ENCODE measurements at places on chromosomes 2 and 18.

DNA sequence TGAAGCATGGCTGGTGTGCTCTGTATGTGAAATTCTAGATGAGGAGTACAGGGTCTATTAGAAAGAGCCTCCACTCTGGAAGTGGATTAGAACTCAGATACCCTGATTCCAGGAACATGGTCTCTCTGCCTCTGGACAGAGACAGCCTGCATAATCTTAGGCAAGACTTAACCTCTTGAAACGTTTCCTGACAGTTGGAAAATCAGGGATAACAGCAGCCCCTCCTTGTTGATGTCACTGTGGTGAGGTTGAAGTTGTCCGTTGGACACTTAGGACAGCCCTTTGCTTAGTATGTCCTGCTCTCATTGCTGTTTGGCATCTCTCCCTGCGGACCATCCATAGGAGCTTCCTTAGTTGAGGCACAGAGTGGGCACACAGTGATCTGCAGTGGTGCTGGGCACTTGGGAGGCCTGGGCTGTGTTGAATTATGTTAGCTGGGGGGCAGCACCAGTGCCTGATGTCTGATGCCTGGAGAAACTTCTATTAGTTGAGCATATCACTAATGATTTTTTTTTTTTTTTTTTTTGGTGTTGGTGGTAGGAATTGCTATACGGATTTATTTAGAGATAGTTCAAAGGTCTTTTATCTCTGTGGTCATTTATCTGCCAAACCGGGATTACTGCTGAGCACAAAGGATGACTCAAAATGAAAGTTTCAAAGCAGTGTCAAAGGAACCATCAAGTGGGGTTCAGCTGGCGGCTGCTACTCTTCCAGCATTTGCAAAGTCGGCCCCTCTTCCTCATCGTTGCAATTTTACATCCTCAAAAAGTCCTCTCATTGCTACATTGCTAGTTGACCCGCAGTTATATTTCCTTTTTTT, 28.8 kb downstream of the SETBP1 start:
- peak; percentile 92 for DNase-seq

GRCh38 chr2:241750076-241750840, 15.8 kb downstream of the D2HGDH start:
- DNase-seq: no peak

- DNase-seq: peak; percentile 32
Observed at GRCh38 chr18:48300463-48300961, 108.7 kb downstream of the ZBTB7C start.

DNA sequence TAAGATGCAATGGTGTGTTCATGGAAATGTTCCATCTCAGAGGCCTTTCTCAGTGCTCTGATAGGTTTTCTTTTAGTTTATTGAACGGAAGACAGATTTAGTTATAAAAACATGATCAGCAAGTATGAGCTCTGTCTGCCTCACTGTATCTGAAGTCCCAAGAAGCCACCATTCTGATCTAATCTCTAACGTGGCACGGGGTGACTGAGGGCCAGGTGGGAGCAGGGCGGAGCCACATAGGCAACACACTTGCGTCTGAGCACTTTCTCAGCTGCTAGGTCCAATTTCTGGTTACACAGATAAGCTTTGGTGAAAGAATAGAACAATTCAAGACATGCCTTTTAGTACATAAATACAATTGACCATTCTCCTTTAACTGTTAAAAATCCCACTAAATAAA, 60.4 kb downstream of the SNTG2 start:
- no peak for DNase-seq

- no peak for DNase-seq
Observed at GRCh38 chr2:109345653-109346480, 216.9 kb downstream of the SH3RF3 start.

DNA sequence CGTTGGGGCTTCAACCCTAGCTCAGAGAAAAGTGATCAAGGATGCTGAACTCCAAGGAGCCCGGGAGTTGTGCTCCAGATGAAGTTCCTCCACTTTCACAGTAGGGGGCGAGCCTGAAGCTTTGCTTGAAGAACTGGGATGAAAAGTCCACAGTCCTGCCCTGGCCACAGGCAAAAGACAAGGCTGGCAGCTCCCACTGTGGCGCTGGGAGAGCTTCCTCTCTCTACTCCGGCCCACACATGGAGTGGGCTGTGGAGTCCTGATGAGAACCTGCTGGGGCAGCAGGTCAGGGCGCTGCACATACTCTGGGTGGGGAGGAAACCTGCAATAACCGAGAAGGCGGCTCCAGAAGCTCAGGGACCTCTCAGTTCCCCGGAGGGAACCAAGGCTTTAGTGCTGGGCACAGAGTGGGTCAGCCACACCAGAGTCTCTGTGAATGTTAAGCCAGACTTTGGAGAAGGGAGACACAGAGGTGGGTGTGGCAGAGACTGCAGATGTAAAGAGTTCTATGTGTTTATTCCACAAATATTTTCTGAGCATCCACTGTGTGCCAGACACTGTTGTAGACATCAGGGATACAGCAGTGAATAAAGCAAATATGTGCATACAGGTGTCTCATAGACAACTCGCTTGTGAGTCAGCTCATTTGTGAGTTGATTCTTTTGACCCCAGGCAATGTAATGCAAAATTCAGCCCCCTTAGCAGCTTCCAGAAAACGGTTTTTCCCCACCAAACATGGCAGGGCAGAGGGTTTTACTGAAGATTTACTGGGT, 48.0 kb upstream of the MRPL33 start:
- peak; percentile 43 for DNase-seq

- DNase-seq: no peak
Observed at GRCh38 chr18:3541549-3542386, 91.8 kb downstream of the TGIF1 start.

- no peak for DNase-seq
Observed at GRCh38 chr2:19614066-19614465, 255.6 kb upstream of the OSR1 start.

- no peak for DNase-seq
Observed at GRCh38 chr2:138132108-138132507, 167.8 kb downstream of the HNMT start.

DNA sequence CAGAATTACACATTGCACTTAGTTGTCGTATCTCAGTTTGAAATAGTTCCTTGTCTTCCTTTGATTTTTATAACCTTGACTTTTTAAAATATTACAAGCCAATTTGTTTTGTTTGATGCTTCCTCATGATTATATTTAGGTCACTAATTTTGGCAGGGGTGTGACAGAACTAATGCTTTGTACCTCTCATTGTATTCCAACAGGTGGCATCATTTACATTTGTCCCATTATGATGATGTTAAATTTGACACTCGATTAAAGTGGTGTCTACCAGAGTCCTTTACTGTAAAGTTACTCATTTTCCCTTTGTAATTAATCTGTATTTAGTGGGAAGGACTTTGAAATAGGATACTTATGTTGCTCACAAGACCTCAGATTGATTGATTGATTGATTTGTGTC, 21.5 kb upstream of the MFSD2B start:
- peak; percentile 11 for DNase-seq

- no peak for DNase-seq
Observed at GRCh38 chr18:22695674-22696073, 237.5 kb upstream of the RBBP8 start.

GRCh38 chr2:70541481-70542020, 12.1 kb downstream of the TGFA start:
- DNase-seq: peak; percentile 45

- no peak for DNase-seq
Observed at GRCh38 chr18:35024965-35025364, 16.2 kb upstream of the MAPRE2 start.

DNA sequence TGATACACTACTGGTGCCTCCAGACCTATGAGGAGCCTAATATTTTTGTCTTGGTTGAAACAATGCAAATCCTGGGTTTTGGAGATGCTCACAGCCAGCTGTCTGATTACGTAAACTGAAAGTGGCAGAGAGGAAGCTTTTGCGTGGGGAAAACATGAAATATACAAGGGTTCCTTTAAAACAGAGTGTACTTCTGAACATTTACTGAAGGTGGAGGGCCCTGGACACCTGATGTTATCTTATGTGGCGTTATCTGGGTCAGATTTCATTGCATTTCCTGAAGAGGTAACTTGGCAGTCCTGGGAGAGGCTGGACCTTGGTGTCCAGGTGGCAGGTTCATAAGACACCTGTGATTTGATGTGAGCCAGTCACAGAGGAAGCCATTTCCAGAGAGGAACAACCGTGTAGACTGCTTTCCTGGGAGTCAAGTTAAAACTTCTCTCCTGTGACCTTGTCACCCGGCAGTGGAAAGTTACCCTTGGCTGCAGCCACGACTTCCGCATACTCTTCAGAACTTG, 105.0 kb downstream of the NEDD4L start:
- no peak for DNase-seq

- no peak for DNase-seq
Observed at GRCh38 chr18:56712761-56713160, 61.6 kb downstream of the WDR7 start.

DNA sequence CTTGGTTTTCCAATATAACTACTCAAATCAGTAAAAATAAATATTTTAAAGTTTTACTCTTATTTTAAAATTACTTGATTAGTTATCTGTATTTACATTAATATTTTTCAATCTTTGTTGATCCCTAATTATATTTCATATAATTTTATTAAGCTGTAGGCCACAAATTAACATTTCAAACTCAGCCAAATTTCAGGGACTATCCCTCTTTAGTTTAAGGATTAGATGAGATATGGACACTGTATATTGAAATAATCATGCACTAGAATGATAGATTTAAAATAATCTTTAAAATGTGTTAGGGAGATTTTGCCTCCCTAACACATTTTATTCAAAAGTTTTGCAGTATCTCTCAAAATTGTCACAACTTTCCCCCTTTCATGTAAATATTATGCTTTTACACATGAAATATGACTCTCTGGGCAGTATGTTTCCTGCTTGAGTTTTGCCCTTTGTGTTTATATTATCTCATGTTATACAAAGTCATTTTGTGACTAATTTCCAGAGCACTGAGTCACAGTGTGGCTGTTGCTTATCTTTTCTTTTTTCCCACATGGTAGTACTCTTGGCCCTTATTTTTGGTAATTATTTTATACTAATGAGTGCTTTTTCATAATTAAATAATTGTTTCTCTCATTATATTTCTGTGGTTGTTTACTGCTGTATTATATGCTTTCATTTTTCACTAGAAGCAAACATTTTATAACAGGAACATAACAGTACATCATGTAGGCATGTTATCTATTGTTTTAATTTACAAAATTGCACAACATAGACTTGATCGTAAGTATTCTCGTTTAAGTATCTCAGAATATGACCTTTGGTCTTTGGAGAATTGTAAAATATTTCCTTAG, 1.2 kb downstream of the TFPI start:
- no peak for DNase-seq

GRCh38 chr2:12807907-12808810, 91.4 kb downstream of the TRIB2 start:
- DNase-seq: no peak

DNA sequence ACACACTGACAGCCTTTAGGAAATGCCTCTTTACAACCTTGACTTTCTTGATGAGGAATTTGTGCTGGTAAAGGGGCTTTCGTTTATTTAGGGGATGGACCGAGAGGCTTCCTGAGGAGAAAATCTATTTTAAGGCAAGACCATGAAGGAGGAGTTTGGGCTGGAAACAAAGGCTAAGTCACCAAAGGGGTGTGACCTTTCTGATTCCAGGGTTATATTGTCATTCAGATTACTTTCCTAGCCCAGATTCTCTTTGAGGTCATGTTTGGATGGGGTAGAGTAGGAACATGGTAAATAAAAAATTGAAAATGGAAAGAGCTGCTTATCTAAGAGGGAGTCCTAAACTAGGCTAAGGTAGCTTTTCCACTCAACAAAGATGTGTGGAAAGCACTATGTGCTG, 77.1 kb upstream of the UGP2 start:
- DNase-seq: no peak

- no peak for DNase-seq
Observed at GRCh38 chr2:58794103-58794502, 553.0 kb upstream of the FANCL start.

- DNase-seq: no peak
Observed at GRCh38 chr2:23387221-23387550, 2.2 kb downstream of the KLHL29 start.

DNA sequence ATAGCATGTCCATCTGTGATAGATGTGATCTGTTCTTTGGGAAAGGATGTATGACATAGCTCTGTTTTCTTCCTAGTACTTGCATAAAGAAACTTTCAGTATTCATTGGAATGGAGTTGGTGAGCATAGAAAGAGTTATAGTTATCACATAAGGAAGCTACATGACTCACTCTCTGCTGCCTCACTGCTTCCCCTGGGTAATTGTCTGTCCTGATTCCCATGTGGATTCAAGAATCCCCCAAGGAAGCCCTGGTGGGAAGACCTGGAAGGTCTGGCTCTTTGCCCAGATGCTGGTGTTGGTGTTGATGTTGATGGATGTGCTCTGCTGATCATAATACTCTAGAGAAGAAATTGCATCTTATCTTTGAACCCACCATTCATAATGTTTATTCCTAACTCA, 60.6 kb downstream of the PTPN4 start:
- DNase-seq: no peak

DNA sequence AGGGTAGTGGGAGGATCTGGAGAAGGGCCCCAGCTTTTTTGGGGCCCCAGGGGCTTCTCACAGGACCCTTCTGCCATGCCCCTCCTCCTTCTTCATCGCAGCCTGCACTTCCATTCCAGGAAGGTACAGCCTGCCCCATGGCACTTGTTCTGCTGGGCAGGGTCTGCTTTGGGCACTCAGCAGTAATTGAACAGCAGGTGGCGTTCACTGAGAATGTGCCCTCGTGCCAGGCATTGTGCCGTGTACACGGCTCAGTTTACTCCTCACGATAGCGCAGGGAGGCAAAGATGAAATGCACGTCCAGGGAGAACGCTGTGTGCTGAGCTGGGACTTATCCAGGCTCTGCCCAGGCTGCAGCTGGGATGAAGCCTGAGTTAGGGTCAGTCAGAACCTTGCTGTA, 54.8 kb upstream of the ASB18 start:
- DNase-seq: peak; percentile 23

DNA sequence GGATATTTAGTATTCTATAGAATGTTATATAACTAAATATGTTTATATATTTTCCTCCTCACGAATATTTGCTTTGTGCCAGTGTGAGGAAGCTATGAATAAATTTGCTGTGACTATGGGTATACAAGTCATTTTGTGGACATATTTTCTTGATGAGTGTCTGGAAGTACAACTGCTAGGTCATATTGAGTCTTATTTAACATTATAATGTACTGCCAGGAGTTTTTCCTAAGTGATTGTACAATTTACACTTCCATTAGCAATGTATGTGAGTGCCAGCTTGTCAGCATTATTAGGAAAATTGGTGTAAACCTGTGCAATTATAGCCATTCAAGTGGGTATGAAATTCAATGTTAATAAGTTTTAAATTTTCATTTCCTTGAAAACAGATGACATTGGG, 1328.9 kb upstream of the TMEFF2 start:
- no peak for DNase-seq

DNA sequence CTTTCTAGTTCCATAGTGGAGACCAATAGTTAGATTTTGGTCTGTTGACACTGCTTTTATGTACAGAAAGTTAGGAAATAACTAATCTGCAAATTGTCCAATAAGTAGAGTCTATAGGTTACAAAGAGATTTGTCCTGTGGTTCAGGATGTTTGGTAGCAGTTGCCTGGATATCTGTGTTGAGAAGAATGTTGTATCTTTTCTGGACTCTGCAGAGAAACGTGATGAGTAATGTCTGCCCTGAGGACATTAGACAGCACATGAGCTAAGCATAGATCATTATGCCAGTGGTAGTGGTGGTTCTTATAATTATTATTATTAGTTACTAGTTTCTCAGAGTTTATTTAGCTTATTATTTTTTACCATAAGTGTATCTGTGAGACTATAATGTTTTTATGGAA, 65.8 kb downstream of the ANKRD62 start:
- no peak for DNase-seq

- no peak for DNase-seq
Observed at GRCh38 chr2:157922336-157922735, 46.2 kb upstream of the ACVR1 start.

GRCh38 chr2:149873936-149874335, 286.4 kb upstream of the MMADHC start:
- DNase-seq: no peak
